Vagina (tissue), 2 donors: ENCODE measurements at places on chromosomes 7 and 10.

- no peaks in the 10 kb centered on the region for H3K36me3 ChIP-seq
- no peak for DNase-seq
- no peak overlapping the region for H3K27ac ChIP-seq
- peaks cover 37% of the 10 kb centered on the region for H3K4me1 ChIP-seq
- no peak overlapping the region for H3K4me3 ChIP-seq
Measured at GRCh38 chr10:14560274-14560673, 214.4 kb downstream of the FAM107B start.

DNA sequence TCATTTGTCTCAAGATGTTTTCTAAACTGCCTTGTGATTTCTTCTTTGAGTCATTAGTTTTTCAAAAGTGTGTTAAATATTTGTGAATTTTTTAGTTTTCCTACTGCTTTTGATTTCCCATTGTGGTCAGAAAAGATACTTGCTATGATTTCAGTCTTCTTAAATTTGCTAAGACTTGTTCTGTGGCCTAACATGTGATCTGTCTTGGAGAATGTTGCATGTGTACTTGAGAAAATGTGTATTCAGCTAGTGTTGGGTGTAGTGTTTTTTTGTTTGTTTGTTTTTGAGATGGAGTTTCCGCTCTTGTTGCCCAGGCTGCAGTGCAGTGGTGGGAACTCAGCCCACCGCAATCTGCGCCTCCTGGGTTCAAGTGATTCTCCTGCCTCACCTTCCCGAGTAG, 28.6 kb downstream of the BMPR1A start:
- no peaks in the 10 kb centered on the region for H3K27me3 ChIP-seq
- no peak for DNase-seq
- no peak overlapping the region for H3K4me3 ChIP-seq
- peaks cover 28% of the 10 kb centered on the region for H3K4me1 ChIP-seq
- H3K36me3 ChIP-seq: no peaks in the 10 kb centered on the region

DNA sequence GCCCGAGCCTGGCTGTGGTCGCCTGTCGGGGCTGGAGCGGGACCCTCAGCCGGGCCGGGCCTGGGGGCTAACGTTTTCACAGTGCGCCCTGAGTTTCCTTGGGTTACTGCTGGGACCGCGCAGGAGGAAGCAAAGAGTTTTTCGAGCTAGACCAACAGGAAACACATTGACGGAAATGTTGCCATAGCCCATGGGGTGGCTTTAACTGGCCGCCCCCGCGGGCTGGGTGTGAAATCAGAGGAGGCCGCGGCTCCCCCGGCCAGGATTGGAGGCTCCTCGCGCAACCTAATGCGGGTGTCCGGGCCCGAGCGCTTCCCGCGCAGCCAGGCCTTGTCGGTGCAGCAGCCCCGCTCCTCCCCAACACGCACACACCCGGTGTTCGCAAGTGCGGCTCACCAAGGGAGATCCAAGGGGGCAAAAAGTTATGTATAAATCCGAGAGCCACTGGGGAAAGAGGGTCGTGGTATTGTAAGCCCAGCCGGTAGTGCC, 1.9 kb downstream of the HHEX start:
- DNase-seq: no peak
- peaks cover 24% of the 10 kb centered on the region for H3K4me1 ChIP-seq
- H3K27ac ChIP-seq: peak overlapping the region; percentile 60
- peaks cover 10% of the 10 kb centered on the region for H3K27me3 ChIP-seq
- peak overlapping the region; percentile 61 for H3K4me3 ChIP-seq
- no peaks in the 10 kb centered on the region for H3K36me3 ChIP-seq

- H3K4me3 ChIP-seq: no peak overlapping the region
- no peak for DNase-seq
- H3K36me3 ChIP-seq: no peaks in the 10 kb centered on the region
- no peak overlapping the region for H3K27ac ChIP-seq
- H3K4me1 ChIP-seq: no peaks in the 10 kb centered on the region
Measured at GRCh38 chr7:74718336-74718735, 55.5 kb upstream of the NCF1 start.

DNA sequence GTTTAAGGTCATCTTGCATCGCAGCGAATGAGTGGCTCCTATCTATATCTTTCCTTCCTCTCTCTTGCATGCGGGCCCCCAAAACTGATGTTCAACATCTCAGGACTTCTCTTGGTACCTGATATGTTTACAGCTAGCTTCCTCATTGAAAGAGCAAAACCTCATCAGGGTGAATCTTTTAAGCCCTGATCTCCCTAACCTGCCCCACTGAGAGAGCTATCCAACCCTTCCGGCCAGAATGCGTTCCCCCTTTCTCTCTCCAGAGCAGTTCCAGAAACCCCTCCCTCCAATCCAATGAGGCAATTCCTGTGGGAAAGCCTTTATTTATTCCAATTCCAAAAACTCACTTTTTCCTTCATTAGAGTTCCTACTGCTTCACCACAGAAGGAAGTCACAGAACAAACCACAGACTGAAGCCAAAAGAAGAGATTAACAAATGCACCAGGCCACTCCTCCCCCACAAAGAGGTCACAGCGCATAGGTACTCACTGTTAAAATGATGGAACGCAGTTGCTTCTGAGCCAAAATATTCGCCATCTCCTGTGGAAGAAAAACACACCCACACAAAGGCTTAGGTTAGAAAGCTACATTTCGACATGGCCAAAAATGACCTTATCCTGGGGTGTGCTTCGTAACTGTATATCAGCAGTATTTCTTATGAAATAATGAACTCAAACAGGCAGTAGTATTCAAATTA, 232.4 kb downstream of the ELMO1 start:
- peaks cover 7% of the 10 kb centered on the region for H3K4me1 ChIP-seq
- DNase-seq: no peak
- no peak overlapping the region for H3K27ac ChIP-seq
- H3K27me3 ChIP-seq: no peaks in the 10 kb centered on the region

GRCh38 chr7:33044986-33045385, 17.6 kb downstream of the NT5C3A start:
- no peaks in the 10 kb centered on the region for H3K27me3 ChIP-seq
- peaks cover 44% of the 10 kb centered on the region for H3K4me1 ChIP-seq
- DNase-seq: no peak
- H3K36me3 ChIP-seq: no peaks in the 10 kb centered on the region
- no peak overlapping the region for H3K27ac ChIP-seq

GRCh38 chr7:1811850-1812508, 141.9 kb downstream of the ELFN1 start:
- peaks cover 29% of the 10 kb centered on the region for H3K4me1 ChIP-seq
- H3K36me3 ChIP-seq: peaks cover 9% of the 10 kb centered on the region
- H3K4me3 ChIP-seq: no peak overlapping the region
- no peaks in the 10 kb centered on the region for H3K27me3 ChIP-seq

DNA sequence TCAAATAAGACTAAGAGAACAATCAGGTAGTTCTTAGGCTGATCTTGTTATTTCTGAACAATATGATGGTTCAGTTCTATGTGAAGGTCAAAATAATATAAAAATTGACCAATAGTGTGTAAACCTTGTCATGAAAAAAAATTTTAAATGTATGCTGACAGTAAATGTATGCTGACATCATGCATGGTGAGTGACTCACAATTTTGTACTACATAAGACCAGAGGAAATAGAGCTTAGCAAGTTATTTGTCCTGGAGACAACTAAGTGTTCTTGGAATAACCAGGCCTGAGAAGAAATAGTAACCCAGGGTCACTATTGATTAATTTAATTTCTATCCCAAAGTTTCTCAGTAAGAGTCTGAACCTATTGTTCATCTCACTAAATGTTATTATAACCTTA, 182.2 kb upstream of the PCDH15 start:
- H3K4me3 ChIP-seq: no peak overlapping the region
- no peaks in the 10 kb centered on the region for H3K4me1 ChIP-seq
- H3K27ac ChIP-seq: no peak overlapping the region
- H3K36me3 ChIP-seq: no peaks in the 10 kb centered on the region
- no peaks in the 10 kb centered on the region for H3K27me3 ChIP-seq
- no peak for DNase-seq

- no peak overlapping the region for H3K4me3 ChIP-seq
- no peaks in the 10 kb centered on the region for H3K27me3 ChIP-seq
- no peak for DNase-seq
- no peaks in the 10 kb centered on the region for H3K36me3 ChIP-seq
- H3K27ac ChIP-seq: no peak overlapping the region
Measured at GRCh38 chr10:94065362-94065761, 71.6 kb downstream of the PLCE1 start.

- no peak for DNase-seq
- H3K27me3 ChIP-seq: no peaks in the 10 kb centered on the region
- H3K4me3 ChIP-seq: no peak overlapping the region
- H3K4me1 ChIP-seq: no peaks in the 10 kb centered on the region
- H3K27ac ChIP-seq: no peak overlapping the region
Measured at GRCh38 chr10:2893158-2893845, 174.0 kb upstream of the PFKP start.

DNA sequence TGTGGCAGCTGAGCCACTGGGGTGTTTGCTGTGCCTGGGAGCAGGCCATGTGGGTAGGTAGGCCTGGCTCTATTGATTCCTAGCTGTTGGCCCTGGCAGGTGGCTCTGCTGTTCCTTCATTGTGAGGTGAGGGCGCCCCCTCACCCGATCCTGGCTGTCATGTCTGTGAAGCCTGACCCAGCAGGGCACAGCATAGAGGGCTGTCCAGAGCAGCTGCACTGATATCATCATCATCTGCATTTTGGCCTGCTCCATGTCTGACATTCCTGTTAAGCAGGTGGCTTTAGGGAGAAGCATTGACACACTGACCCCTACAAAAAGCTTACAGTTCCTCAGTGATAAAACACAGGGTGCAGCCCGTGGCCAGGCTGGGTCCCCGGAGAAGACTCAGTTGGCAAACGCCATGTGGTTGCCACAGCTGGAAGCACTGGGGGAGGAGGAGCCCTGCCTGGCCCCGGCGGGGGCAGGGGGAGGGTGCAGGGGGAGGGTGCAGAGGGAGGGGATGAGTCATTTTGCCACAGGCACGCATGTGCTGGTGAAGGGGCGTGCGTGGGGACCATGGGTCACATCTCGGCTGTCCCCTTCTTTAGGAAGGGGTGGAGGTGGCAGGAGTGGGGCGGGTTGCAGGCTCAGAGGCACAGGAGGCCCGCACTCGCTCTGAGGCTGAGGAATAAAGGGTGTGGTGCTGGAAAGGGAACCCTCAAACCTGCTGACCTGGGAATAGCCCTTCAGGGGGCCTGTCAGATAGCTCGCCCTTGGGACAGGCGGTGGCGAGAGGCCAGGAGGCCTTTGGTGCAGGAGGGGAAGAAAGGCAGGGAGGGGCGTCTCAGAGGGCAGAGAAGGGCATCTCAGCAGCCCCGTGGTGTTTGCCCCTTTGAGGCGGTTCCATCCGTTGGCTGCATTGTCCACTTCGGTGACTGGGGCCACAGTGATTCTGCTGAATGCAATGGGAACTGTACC, 31.6 kb downstream of the IKZF1 start:
- H3K27me3 ChIP-seq: no peaks in the 10 kb centered on the region
- no peak overlapping the region for H3K4me3 ChIP-seq
- no peak for DNase-seq
- peak overlapping the region; percentile 40 for H3K27ac ChIP-seq

DNA sequence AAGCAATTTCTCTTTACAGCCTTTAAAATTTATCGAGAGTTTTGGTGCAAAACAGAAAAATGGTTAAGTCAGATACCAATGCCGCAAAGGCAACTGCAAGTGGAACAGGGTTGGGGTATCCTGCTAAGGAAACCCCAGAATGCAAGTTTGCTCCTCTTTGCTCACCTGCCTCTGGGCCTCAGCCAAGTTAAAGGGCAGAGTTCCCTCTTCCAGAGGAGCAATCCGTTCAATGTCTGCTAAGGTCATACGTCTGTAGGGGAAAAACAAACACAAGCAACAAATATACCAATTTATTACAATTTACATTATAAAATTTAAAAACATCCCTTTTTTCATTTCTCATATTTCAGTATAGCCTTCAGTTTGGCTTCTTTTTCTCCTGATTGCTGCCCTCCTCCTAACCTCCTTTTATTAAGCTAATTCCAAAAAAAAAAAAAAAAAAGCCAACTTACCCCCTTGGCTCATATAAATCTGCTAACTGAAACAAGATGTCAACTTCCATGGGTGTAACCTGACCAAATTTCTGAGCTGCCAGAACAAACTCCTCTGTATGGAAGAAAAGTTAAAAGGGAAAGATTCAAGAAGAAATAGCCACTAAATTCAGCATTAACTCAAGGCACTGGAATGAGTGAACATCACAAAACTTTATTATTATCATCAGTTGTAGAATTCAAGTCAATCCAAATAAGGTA, 132.6 kb downstream of the SLC25A13 start:
- H3K27me3 ChIP-seq: no peaks in the 10 kb centered on the region
- DNase-seq: no peak
- no peaks in the 10 kb centered on the region for H3K36me3 ChIP-seq
- H3K4me3 ChIP-seq: peak overlapping the region; percentile 24

DNA sequence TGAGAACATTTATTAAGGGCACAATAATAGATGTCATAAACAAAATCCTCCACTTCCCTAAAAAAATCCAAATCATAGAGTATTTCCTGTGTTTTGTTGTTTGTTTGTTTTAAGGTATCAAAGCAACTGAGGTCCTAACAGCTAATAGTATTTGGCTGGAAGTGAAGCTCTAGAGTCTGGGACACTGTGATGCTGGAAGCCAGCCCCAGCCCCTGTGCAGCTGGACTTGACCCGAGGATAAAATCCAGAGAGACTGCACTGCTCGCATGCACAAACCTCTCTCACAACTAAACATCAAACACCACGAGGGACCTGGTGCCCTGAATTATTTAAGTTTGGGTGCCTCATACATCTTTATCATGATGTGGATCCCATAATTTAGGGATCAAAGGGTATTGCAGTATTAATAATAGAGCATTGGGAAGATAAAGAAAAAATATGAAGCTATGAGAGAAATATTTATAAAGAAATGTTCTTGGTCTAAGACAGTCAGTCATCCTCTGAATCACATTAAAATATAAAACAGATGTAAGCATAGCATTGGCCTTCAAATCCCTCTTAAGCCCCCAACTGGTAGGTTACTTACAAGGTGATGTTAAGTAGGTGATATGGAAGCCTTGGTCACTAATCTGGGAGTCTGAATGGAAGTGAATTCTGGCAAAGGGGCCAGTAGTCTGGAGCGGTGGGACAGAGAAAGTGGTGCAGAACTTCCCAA, 44.4 kb downstream of the CUBN start:
- peaks cover 10% of the 10 kb centered on the region for H3K4me1 ChIP-seq
- H3K36me3 ChIP-seq: no peaks in the 10 kb centered on the region
- no peaks in the 10 kb centered on the region for H3K27me3 ChIP-seq
- H3K4me3 ChIP-seq: no peak overlapping the region
- DNase-seq: no peak
- no peak overlapping the region for H3K27ac ChIP-seq

DNA sequence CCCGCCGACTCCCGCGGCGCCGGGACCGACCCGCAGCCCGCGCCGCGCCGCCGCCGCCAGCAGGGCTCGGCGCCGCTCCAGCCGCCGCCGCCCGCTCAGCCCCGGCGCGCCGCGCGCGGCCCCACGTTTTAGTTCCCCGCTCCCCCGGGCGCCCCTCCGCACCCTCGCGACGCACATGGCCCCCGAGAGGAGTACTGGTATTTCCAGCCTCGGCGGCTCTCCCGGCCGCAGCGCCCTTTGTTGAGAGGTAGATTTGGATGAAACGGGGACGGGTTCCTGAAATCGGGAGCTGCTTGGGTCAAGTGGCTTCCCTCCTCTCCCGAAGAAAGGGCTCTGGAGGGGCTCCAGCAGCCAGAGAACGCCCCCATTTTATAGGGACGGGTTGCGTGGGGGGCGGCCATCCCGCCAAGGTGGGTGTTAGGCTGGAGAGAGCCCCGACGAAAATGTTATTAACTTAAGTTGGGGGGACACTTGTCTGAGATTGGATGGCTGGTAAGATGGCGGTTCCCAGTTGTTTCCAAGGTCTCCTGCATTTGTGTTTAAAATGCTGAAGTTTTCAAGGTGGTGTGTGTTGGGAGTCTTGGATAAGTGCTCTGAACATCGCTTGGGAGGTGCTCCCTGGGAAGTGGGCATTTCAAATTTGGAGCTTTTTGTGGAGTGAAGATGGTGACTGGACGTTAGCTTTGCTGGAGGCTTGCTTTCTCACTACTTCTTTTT, 1.2 kb downstream of the BMI1 start:
- peak overlapping the region; percentile 35 for H3K27ac ChIP-seq
- no peaks in the 10 kb centered on the region for H3K36me3 ChIP-seq
- no peaks in the 10 kb centered on the region for H3K27me3 ChIP-seq
